Progenitor cell of endocrine pancreas (in vitro differentiated cells): ENCODE measurements at places on chromosomes 5 and 9. TPM values are rescaled to one million over a fixed set of nuclear protein-coding genes. Genes with fewer than 3 reads are reported as not detected.

SV2C gene
- total RNA-seq: 0.27 and 0.48 TPM in 2 replicates

- no peak for DNase-seq
Measured at GRCh38 chr5:32628049-32628844, 42.9 kb downstream of the SUB1 start.

- no peak for DNase-seq
Measured at GRCh38 chr5:90983148-90983547, 400.0 kb downstream of the ARRDC3 start.

ZNF454 gene
- 0.36 and 0.62 TPM in 2 replicates for total RNA-seq

DNA sequence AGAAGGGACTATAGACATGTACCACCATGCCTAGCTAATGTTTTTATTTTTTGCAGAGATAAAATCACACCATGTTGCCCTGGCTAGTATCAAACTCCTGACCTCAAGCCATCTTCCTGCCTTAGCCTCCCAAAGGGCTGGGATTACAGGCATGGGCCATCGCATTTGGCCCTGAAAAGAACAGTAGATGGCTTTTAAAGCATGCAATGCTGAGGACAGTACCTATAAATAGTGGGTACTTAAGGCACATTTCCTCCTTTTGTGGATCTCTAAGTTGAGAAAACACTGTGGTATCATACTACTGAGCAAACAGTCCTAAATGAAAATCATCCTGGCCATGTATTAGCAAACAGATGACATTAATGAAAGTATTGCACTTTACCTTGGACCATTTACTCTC lies 119.4 kb downstream of the TTC39B start:
- no peak for DNase-seq

PCDHGC5 gene
- 1.2 and 1.3 TPM in 2 replicates for total RNA-seq

ZNF169 gene
- total RNA-seq: 9.1 and 10.6 TPM in 2 replicates

GRCh38 chr9:124062172-124062571 lies 50.6 kb downstream of the LHX2 start:
- DNase-seq: no peak

CMYA5 gene
- total RNA-seq: 1.1 and 1.2 TPM in 2 replicates

DNA sequence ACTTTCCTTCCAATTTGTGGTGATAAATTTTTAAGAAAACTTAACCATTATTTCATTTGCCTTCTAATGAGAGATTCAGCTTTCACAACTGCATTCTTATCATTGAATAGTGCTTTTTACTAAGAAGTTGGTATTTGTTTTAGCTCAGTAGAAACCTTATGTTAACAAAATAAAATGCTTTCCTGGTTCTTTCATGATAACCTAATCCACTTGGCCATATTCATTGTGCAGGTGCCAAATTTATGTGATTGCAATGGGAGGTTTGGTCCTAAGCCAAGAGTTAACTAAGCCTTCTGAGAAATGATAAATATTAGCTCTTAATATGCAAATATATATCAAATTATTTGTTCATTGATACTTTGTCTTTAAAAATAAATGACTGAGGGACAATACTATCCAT lies 141.1 kb upstream of the TLE4 start:
- no peak for DNase-seq

NTRK2 gene
- total RNA-seq: 4.7 and 7.8 TPM in 2 replicates

DNA sequence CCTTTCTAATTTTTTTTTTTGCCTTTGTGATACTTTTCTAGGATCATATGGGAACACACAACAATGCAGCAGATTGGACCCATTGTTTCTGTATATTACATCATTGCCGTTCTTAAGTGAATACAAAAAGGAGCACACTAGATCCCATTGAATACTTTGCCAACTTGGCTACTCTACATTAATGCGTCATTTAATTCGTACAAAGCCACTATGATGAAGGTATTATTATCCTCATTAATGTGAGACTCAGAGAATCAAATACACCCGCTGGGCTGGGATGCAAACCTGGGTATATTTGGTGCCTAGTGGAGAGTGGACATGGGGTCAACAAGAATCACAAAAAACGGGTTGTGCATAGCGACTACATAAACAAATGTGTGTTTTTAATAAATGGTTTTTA lies 31.9 kb downstream of the OR2K2 start:
- no peak for DNase-seq

- DNase-seq: no peak
Measured at GRCh38 chr5:149605998-149606724, 24.9 kb downstream of the ARHGEF37 start.

WDR31 gene
- total RNA-seq: 5.1 and 5.7 TPM in 2 replicates

DNA sequence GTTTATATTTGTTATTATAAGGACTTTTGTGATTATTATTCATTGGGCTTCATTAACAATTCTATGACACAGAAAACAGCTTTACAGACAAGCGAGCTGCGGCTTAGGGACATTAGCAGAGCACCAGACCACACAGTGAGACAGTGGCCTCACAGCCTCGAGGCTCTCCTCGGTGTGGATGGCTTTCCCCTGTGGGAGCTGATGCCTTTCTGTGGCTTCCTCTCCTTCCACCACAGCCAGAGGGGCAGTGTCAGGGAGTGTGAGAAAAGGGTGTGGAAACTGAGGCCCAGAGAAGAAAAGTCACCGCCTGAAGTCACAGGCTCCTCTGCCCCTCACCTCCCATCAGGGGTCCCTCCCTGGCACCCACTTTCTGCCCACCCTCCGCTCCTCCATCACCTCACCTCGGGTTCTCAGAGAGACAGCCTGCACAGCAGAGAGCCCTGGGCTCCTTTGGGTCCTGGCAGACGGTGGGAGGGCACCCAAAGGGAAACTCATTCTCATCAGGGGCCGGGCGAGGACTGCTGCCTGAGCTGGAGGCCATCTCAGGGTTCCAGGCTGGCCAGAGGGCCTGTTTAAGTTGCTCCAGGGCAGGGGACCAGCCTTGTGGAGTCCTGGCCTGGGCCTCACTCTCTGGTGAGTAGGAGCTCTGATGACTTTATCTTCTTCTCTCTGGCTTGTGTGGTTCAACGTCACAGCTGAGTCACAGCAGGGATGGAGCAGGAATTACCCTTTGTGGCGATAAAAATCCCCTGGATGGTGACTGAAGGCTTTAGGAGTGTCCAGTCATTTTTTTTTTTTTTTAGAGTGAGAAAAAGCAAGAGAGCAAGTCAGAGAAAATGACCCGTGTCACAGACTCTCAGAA lies 830 bp downstream of the TRAF1 start:
- DNase-seq: no peak

GRCh38 chr5:59560553-59560952 lies 333.0 kb downstream of the PDE4D start:
- DNase-seq: no peak

POU4F3 gene
- not detected in 2 replicates for total RNA-seq

ZNF879 gene
- total RNA-seq: 7.9 and 10.3 TPM in 2 replicates

- DNase-seq: no peak
Measured at GRCh38 chr5:67043796-67044511, 152.6 kb downstream of the CD180 start.

DNA sequence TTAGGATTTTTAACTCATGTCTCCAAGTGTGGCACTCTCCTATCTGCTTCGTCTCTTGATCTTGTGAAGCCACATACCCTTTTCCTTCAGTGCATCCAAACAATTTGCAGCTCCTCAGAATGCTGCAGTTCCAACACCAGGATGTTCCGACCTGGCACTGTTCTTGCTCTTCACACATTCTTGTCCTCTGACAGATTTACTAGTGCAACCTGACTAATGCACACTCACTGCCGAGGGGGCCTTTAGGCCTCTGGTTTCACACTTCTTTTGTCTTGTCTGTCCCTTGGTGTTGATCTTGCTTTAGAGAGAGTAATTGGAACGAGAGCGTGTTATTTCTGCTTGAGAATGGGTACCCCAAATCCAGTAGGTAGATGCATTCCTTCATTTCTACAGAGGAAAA lies 15.0 kb downstream of the ARHGAP26 start:
- DNase-seq: no peak

NXNL2 gene
- total RNA-seq: 0.31 TPM in 1 of 2 replicates, not detected in the other

PPIC gene
- 21.0 and 26.0 TPM in 2 replicates for total RNA-seq

GRCh38 chr5:171318026-171318425 lies 9.0 kb downstream of the TLX3 start:
- DNase-seq: no peak

- DNase-seq: no peak
Measured at GRCh38 chr9:121861501-121862180, 210.2 kb downstream of the DAB2IP start.

DNA sequence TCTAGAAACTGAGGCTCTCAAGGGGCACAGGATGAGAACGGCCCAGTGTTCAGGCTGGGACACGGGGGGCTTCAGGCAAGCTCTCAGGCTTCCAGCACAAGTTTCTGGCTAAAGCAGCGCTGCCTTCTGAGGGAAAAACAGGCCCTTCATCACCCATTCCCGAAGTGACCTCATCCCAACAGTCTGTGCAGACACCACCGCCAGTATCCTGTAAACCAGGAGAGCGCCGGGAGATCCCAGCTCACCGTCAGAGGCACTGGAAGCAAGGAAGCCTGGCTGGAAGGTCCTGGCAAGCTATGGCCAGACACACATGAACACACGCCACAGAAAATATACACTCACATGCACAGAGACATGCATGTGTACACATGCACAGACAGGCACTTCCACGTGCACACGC lies 8.8 kb downstream of the SLC12A7 start:
- no peak for DNase-seq

SCGB3A2 gene
- total RNA-seq: not detected in 2 replicates

RANBP17 gene
- 21.8 and 32.8 TPM in 2 replicates for total RNA-seq

DNA sequence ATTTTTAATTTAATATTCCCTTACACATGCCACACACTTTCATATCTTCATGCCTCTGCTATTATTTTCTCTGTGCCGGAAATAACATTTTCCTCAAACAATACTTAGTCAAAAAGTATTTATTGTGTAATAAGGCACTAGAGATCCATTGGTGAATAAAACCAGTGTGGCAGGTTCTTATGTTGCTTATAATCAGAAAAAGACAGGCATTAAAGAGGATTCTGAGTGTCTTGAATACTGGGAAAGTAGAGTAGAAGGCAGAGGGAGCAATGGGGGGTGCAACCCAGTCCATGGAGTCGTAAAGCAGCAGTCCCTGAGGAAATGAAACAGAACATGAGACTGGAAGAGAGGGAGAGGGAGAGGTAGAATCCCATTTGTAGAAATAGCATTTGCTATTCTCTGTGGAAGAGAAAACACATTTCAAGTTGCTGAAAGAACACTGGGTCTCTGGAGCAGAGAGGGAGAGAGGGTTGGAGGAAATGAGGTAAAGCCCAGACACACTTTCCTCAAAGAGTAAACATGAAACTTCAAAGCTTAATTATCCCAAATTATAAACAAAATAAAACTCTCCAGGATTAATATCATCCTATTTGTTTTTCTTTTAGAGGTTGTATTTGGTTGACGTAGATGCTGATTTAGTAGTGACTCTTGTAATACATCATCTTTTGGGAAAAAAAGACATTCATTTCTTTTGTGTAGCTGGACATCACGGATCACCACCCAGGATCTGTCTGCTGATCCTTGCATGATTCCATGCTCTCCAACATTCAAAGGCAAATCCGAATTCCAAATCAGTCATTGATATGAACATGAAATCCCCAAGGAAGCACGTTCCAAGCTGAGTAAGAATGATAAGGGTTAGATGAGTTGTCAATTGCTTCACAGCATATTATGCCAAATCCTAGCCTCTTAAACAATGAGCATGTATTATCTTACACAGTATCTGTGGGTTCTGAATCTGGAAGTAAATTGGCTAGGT lies 37.4 kb upstream of the GRAMD2B start:
- no peak for DNase-seq

TMC1 gene
- total RNA-seq: not detected in 2 replicates

KIF3A gene
- total RNA-seq: 33.1 and 33.6 TPM in 2 replicates

GRCh38 chr9:116525611-116526010 lies 161.5 kb upstream of the TRIM32 start:
- DNase-seq: no peak

GRCh38 chr9:82353631-82354278 lies 365.2 kb downstream of the SPATA31D1 start:
- DNase-seq: no peak

- no peak for DNase-seq
Measured at GRCh38 chr5:54136516-54137440, 173.6 kb downstream of the ARL15 start.
